ENCODE measurements at places on chromosomes 3 and 15.

- no peak for DNase-seq
Observed at GRCh38 chr3:43758592-43759225, 68.0 kb downstream of the ABHD5 start.

DNA sequence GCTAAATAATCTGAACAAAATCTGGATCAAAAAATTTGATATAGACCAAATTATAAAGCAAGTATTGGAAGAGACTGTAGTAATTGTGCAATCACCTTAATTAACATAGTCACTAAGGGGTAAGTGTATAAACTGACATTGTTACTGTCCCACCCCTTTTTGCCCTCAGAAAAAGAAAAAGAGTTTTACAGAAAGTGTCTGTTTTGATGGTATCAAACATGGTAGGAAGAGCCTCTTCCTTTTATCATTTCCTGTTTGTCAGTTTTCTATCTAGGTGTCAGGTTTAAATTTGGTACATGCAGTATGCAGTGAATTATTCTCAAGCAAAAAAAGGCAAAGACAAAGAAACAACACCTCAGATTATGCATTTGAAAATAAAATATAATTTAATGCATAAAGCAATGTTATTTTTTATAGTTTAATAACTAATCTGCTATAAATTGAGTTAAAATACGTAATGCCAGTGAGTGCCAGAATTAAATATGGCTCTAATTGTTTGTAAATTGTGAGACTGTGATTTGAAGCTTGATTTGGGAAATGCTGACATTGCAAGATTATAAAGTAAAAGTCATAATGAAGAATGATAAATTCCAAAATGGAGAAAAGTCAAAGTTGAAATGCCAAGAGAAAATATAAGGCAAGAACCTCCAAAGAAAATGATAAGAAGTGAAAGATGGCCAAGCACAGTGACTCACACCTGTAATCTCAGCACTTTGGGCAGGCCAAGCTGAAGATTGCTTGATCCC, 30.3 kb upstream of the CMC1 start:
- no peak for DNase-seq

DNA sequence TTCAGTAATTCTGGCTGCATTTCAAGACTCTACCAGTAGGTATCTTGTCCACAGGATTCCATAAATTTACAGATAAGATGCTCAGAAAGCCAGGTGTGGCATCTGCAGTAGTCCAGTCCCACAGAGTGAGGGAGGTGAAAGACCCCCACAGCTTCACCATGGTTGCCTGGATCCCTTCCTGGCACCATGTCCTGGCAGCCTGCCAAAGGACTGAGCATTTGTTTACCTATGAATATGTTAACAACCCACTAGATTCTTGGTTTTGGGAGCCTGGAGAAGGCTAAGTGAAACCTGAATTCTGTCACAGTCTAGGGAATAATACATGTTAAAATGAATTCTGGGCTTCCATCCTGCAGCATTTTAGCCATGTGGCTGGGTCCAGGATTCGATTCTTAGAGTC, 14.9 kb downstream of the CHST2 start:
- DNase-seq: no peak

DNA sequence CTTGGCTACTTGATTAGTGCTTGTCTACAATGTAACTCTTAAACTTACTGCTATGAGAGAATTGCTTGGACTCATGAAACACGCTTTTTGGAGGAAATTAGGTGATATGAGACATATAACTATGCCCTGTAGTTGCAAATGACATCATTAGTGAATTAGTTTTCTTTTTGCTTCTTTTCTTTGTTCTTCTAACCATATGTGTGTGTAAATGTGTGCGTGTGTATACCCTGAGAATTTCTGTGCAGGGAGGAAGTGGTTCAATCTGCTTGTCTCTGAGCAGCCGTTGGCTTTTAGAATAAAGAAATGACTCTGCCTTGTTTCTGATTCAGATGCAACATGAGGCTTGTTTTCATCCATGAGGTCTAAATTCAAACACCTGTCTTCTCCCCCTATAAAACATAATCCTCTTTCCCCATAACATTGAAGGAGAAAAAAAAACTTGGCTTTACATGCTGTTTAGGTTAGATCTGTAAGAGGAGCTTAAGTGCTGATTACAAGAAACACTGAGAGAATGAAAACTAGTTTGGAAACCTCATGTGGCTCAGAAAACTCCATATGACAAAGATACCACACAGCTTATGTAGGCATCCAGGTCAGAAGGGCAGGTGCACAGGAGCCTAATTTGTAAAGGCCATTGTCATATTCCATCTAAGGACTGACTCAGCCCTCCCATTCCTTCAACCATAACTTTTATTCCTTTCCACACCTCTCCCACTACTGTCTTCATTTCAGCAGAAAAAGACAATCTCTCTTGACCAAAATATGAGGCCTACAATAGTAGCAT, 30.5 kb upstream of the BLM start:
- DNase-seq: no peak

DNA sequence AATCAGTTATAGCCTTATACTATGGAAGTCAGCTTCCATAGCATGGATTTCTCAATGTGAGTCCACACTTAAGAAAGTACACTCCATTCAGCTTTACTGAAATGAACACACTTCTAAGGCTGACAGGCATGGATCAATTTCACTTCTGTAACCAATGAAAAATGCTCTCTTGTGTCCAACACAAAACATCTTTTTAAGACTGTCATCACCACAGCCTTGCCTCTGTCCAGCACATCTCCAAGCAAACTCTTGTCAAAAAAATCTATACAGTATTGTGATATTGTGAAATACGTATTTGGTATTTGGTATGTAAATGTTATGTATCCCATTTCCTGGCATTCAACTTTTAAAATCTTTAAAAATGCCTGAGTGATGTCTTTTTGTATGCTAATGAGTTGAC, 208.7 kb downstream of the RAP2B start:
- DNase-seq: no peak

DNA sequence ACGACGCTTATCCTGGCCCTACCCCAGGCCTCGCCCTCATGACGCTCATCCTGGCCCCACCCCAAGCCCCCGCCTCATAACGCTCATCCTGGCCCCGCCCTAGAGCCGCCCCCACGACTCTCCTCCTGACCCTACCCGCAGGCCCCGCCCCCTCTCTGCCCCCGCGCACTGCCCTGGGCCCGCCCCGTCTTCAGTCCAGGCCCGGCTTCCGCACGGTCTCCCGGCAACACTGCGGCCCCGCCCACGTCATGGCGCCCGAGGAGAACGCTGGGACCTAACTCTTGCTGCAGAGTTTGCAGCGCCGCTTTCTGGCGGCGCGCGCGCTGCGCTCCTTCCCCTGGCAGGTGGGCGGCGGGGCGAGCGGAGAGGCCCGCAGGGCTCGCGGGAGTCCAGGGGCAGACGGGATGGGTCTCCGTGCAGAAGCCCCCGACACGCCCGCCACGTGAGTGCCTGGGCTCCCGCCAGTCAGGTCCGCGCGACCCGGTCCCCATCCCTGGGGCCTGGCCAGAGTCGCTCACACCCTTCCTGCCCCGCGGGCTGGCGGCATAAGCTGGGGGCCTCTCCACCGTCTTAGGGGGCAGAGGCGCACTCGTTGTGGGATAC, 52.5 kb upstream of the ROPN1B start:
- DNase-seq: peak; percentile 91

GRCh38 chr3:6799264-6799915, 61.5 kb upstream of the GRM7 start:
- DNase-seq: no peak

DNA sequence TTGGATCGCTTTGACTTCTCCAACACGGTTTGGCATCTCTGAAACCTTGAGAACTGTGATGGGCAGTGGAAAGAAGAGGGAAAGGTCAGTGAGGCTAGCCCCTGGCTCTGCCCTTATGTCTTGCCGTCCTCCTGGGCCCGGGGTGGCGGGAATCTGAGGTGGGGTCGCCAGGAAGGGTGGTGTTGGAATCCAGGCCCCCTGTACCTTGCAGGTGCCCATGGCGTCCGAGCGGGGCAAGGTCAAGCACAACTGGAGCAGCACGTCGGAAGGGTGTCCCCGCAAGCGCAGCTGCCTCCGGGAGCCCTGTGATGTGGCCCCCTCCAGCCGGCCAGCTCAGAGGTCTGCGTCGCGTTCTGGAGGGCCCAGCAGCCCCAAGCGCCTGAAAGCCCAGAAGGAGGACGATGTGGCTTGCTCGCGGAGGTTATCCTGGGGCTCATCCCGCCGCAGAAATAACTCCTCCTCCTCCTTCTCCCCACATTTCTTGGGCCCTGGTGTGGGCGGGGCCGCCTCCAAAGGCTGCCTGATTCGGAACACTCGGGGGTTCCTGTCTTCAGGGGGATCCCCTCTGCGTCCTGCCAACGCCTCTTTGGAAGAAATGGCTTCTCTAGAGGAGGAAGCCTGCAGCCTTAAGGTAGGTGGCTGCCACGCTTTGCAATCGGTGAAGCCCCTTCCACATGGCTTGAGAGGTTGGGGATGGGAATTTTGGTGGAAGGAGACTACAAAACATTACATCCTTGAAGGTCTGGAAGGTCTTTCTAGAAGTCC, 907 bp downstream of the TATDN2 start:
- peak; percentile 78 for DNase-seq

- DNase-seq: no peak
Observed at GRCh38 chr3:74614107-74614967, at the start of gene CNTN3. Gene CNTN3, minus strand, starts transcription at chr3:74614659. Its CDS starts 93,547 bp downstream, at chr3:74521112.

DNA sequence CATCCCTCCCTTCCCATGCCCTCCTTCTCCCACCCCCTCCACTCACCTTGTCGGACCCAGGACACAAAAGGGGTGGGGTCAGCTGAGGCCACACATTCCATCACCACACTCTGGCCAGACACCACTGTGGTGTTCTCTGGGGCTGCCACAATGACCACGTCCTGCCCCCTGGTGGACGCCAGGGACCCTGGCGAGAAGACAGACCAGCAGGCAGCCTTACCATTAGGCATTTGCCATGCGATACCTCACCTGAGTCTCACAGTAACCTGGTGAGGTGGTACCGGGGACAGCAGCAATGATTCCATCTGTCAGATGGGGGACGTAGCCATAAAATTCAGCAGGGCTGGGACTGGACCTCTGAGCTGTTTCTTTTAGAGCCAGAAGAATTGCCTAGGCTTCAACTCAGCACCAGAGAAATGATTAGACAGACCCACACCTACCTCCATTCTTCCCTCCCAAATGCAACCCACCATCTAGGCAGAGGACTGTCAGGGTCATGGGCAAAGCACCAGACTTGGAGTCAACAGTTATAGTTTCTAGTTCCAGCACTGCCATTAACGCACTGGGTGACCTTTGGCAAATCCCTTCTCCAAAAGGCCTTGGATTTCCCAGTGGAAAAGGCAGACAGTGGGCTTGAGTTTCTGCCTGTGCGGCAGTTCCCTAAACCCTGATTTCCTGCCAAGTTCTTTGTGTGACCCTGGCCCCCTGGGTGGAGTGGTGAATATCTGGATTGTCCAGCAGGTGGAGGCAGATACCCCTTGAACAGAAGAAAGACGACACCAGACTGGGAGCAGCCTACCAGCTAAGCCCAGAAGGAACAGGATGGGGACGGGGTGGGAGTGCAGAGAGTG, 21.8 kb downstream of the IGDCC4 start:
- DNase-seq: no peak
